ENCODE measurements at places on chromosomes 11 and 22.

DNA sequence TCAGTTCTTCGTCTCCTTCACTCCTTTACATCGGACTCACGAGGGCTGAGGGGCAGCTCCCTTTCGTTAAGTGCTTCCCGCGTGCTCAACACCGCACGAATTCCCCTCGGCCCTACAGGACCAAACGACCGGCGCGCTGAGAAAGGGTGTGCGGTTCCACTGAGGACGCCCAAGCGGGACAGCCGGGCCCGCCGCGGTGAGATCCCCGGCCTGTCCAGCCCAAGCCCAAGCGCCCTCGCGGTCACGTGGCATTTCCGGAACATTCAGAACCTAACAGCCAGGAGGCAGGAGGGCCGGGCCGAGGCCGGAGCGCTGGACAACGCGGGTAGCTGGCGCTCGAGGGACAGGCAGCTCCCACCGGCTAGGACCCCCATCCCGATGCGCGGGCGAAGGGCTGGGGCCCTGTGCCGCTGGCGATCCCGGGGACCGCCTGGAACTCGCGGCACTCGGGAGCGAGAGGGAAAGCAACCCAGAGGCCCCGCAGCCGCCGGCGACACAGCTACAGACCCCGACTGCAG, 737 bp upstream of the STIP1 start:
- DNase-seq = no peak

DNA sequence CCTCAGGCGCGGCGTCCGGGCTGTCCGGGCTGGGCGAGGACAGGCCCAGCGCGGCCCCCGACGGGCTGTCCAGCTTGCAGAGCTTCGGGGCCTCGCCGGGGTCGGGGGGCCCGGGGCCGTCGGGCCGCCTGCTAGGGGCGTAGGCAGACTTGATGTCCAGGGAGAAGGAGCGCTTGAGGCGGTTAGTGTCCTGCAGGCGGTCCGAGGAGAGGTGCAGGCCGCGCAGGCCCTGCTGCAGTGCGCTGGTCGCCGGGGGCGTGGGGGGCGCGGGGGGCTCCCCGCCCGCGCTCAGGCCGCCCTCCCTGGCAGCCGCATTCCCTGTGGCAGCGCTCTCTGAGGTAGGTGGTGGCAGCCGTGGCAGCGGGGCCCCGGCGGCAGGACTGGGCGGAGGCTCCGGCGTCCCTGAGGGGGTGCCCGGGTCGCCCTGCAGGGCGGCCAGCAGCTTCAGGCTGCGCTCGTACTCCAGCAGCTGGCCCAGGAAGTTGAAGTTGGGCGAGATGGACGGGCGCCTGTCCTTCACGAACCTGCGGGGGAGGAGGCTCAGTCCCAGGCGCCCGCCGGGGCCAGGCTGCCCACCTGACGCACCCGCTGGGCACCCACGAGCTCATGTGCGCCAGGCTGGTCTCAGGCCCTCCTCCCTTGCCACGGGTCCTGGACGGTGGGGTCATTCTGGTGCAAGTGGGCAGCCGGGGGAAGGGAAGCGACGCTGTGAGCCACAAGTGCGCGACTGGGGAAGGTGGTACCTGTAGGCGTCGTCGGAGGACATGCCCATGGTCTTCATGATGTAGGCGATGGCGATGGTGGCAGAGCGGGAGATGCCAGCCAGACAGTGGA, 14.8 kb downstream of the DUSP8 start:
- no peak for DNase-seq

- DNase-seq = no peak
These were observed 65.6 kb upstream of the SESN3 start for GRCh38 chr11:95296621-95297025.

DNA sequence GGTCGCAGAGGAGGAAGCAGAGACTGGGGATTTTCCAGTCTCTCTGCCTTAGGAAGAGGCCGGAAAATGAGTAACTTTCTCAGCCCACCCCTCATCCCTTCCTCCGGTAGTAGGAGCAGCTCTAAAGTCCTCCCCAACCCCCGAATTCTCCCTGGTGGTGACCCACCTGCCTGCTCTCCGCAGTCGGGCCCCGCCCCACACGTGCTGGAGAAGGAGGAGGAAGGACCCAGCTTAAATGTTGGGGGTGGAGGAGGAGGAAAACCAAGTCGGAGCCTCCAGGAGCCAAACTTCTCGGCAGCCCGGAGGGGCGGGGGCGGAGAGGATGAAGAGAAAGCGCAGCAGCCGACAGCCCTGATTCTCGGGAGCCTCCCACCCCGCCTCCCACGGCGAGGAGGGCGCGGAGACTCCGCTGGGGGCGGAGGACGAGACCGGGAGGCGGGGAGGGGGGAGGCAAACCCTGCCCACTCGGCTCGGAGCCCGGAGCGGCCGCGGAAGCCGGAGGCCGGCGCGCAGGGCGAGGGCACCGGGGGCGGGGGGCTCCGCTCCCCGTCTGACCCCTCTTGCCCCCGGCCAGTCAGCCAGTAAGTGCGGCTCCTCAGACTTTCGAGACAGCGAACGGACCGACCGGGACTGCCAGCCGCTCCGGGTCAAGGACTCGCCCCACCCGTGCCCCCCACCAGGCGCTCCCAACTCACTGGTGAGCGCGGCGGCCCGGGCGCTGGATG, at the start of gene TPBGL:
TSS of gene TPBGL (plus strand) at position 464 of the 725 bp plus-strand sequence. CDS start 276 bp downstream, outside the sequence.
- DNase-seq = no peak

DNA sequence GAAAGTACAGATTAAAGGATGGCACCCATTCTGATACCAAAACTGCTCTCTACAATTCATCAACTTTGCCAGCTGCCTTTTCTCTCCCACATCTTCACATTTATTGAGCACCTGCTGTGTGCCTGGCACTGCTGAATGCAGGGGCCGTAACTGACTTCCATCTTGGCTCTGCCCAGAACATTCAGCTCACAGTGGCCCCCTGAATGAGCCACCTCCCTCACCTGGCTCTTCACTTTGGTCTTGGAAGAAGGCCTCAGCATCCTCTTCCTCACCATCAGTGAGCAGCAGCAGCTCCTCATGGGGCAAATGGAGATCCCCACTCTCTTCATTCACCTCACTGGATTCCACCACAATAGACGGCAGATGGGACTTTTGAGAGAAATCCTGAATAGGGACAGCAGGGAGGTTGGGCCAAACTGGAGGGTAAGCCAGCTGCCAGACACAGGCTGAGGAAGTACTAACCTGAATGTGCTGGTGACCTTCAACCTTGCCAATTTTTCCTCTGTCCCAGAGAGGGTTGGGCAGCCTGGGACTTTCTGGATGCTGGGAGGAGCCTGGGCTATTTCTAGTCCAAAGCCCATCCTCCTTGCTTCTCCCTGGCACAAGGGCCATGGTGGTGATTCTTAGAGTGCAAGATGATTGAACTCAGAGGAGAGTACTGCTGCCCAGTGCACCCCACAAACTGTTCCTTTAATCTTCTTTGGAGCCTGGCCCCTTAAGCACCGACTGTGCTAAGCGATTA, 1.9 kb upstream of the UQCC3 start:
- no peak for DNase-seq

Measured in activated T-cell treated with anti-CD3 and anti-CD28 coated beads for 24 hours (primary cell).